CD4-positive, alpha-beta T cell treated with Interleukin-4 for 4 hours (primary cell): ENCODE measurements at places on chromosomes 3 and 15.

GRCh38 chr3:197212290-197212689 lies 86.1 kb downstream of the DLG1 start:
- no peak for DNase-seq

DNA sequence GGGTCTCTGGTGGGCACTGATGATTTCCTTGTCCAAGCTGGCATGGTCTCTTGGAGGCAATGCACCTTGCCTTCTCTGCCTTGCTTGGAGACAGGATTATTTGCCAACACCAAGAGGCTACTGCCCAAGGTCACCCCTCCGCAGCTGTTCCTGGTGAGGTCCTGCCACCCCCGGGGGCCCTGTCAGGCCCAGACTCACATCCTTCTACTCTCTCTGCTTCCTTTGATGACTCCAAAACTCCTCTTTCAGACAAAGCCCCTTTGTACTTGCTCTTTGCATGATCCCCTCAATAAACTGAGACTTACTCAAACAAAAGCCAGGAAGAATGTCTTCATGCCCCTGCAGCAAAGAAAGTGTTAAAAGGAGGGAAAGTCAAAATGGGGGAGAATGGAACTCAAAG lies 137.7 kb downstream of the MEX3B start:
- DNase-seq, result no peak

- DNase-seq, result no peak
Measured at GRCh38 chr3:181250714-181251113, 261.2 kb upstream of the DNAJC19 start.

DNA sequence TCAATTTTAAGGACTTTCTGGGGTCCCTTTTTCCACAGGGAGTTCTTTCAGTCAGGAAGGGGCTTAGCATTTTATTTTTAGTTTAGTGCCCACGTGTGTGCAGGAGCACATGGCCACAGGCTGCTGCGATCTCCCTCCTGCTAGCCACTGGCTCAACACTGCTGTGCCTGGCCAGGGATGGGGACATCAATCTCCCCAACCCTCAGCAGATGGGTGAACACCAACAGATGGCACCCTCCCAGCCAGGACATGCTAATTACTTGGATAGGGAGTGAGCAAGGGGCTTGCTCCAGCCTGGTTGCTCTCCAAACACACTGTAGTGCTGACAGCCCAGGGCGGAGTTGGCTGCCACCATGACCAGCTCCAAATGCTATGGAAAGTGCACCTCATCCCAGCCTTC lies 7.4 kb upstream of the RIOX2 start:
- no peak for DNase-seq

DNA sequence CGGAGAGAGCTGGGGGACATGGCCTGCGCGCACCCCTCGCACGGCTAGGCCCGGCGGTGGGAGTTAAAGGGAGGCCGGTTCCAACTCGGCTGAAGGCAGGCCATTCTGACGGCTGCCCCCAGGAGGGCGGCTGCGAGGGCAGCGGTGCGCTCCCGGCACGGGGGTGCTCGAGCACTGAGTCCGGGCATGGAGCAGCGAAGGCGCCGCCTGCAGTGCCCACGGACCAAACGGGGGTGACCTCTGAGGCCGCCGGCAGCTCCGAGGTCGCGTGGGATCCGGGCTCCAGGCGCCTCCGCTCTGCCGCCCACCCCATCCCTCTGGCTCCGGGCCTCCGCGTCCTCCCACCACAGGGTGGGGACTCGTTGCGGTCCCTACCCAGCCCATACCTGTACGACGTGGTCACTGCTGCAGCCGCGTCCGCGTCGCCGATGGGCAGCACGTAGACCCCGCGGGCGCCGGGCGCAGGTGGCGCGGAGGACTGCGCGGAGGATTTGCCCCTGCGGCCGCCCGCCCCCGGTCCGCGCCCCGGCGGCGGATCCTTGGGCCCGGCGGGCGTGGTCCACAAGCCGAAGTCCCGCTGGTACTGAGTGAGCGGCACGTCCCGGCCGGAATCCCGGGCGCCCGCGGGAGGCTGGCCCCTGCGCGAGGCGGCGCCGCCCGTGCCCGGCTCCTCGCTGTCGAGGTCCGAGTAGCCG lies 469 bp downstream of the MAP6D1 start:
- DNase-seq, result no peak

DNA sequence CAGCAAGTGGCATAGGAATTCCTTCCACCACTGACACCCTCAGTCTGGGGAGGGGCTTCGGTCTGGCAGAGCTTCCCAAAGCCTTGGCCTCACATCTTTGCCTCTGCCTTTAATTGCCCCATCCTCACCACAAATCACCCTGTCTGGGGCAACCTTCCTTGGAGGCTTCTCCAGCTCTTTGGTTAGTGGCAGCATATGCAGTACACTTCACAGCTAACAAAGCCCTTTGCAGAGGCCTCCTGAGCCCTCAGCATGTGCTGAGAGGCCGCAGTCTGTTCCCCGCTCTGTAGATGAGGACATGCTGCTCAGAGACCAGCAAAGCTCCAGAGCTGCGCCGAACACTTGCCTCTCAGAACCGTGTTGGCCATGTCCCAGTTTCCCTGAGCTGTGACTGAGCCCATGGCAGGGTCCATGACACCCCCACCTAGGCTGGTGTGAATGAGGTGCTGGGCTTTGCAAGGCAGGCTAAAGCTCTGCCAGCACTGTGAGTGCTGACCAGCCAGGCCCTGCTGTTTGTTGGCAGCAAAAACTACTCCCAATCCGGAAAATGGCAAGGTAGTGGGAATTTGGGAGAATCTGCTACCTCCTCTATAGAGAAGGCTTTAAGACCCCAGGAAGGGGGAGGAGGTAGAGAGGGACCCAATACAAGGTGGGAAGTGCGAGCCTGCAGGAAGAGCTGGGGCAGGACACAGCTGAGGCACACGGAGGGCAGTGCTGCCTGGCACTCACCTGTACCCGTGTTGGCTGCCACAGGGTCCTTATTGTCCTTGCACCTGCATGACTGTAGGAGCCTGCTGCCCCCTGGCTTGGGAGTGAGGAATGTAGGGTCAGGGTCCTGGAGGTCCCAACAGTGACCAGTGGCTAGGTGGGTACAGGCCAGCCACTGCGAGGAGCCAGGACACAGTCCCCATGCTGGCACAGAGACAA lies 8.4 kb upstream of the KLF15 start:
- DNase-seq, result no peak

GRCh38 chr3:169923189-169923588 lies 11.8 kb downstream of the SAMD7 start:
- DNase-seq, result no peak

GRCh38 chr15:31295658-31296057 lies 31.0 kb upstream of the KLF13 start:
- DNase-seq, result no peak

DNA sequence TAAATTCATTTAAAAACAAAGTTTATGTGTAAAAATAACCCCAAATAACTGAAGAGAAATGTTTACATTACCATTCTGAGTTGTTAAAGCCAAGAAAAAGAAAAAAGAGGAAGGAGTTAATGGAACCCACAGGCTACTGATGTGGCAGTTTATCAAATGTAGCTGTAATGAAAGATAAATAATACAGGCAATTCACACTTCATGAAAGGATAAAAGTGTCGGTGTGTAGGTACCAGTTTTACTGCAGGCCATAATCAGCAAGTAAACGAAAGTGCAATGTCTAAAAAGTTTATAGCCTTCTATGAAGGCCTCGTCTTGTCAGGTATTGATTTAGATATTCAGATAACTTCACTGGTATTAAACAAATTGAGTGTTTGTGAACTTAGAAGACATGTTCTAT lies 164.6 kb downstream of the DPH6 start:
- DNase-seq, result no peak

DNA sequence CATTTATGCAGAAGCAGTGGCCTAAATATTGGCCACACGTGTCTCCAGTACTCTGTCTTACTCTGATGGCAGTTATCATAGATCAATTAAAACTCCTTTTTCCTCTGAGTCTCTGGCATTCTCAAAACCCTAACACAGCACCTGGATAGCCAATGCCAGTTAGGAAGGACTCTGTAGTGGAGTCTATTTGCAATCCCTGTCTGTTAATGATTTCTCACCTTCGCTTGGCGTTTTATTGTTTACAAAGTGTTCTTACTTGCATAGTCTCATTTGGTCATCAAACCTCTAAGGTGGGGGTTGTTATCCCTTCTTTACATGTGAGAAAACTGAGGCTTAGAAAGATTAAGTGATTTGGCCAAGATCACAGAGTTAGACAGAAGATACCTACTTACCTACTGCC lies 258.8 kb downstream of the IL5RA start:
- no peak for DNase-seq

- no peak for DNase-seq
Measured at GRCh38 chr3:39187372-39188155, 4.8 kb downstream of the XIRP1 start.

DNA sequence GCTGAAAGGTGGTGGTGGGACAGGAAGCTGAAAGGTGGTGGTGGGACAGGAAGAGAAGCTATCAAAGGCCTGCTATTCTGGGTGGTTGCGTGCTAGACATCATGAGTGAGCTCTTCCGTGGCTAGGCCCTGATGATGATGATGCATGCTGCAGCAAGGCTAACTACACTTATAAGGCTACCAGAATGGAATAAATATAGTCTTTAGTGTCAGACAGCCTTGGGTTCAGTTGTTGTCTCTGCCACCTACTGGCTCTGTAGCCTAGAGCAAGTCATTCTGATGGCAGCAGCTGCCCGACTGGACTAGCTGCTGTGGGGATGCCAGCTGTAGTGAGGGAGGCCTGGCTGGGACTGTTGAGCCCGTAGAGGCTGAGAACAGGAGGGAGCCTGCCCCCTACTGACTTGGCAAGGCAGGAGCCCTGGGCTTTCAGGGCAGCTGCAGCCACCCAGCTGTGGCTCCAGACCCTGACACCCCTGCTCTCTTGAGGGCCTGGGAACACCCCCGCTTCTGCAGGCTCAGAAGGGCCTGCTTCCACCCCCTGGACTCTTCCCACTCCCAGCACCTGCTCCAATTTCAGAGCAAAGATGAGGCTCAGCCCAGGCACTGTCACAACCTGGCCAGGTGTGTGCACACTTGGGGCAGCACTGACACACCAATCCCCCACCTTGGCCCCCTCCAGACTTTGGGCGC lies 21.4 kb upstream of the ZBED2 start:
- peak; percentile 79 for DNase-seq

- DNase-seq, result no peak
Measured at GRCh38 chr3:59573911-59574310, 524.1 kb upstream of the CFAP20DC start.

- DNase-seq, result peak; percentile 3
Measured at GRCh38 chr3:194871143-194871863, 185.6 kb downstream of the FAM43A start.

DNA sequence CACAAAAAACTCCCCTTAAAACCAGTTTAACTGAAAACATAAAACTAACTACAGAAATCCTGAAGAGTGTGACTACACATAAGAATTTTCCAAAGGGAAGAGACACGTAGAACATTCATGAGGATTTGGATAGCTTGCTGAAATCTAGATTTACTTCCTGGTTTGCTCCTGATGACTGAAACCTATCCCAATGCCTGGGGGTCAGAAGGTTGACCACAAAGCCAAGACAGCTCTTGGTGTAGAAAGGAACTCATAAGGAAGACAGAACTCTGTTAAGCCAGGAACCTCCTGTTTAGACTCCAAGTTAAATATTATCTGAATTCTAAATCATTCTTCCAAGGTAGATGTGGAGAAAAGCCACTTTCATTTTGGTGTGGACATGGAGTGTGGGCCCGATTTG lies 92.8 kb downstream of the TFG start:
- DNase-seq, result no peak

DNA sequence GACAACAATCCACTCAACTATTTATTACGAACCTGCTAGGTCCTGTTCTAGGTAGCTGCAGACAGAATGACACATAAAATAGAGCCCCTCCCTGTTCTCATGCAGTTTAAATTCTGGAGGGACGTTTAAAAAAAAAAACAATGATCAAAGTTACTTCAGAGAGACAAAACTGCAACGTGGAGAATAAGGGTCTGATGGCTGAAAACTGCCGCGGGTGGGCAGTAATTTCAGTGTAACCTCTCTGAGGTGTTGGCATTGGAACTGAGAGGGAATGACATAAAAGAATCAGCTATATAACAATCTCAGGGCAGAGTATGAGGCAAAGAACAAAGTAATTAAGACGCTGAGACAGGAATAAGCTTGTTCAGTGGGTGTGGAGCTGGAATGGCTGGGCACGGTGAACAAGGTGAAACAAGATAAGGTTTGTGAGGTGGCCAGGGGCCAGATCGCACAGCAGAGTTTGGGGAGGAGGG lies 19.5 kb downstream of the TBL1XR1 start:
- DNase-seq, result no peak

DNA sequence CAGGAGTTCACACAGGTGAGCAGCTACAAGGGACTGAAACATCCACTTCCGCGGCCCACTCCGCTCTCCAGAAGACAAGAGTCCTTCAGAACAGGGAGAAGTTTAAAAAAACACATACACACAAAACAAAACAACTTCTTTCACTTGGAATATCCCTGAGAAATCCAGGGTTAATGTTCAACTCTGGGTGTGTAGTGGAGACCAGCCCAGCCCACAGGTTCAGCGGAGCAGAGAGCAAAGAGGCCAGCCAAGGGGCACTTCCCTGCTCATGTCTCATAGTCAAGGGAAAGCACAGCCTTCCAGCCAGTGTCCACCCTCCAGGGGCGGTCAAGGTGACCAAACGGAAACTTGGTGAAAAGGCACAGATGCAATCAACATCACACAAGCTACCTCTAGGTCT lies 41.6 kb downstream of the WNT5A start:
- DNase-seq, result no peak

GRCh38 chr3:170163956-170164645 lies 17.4 kb downstream of the PHC3 start:
- no peak for DNase-seq

- DNase-seq, result no peak
Measured at GRCh38 chr3:197216914-197217313, 81.5 kb downstream of the DLG1 start.

GRCh38 chr3:114827495-114827894 lies 319.6 kb downstream of the ZBTB20 start:
- peak; percentile 20 for DNase-seq

DNA sequence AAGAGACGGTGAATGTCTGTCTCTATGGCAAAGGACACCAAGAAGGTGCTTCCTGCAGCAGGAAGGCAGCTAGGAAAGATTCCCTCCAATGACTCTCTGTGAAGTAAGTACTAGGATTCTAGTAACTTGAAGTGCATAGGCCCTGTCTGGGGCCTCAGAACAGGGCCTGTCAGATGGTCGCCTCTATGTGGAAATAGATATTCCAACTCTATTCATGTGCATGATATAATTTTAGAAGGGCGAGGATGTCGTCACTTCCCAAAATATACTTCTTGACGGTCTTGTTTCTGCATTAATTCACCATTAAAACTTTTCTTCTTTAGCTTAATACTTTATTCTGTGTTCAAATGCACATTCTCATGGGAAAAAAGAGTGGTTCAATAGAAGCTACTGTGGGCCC lies 167.0 kb downstream of the TLE3 start:
- no peak for DNase-seq

- DNase-seq, result no peak
Measured at GRCh38 chr15:37014137-37014536, 86.2 kb downstream of the MEIS2 start.

GRCh38 chr15:69945729-69946128 lies 152.0 kb downstream of the TLE3 start:
- no peak for DNase-seq

DNA sequence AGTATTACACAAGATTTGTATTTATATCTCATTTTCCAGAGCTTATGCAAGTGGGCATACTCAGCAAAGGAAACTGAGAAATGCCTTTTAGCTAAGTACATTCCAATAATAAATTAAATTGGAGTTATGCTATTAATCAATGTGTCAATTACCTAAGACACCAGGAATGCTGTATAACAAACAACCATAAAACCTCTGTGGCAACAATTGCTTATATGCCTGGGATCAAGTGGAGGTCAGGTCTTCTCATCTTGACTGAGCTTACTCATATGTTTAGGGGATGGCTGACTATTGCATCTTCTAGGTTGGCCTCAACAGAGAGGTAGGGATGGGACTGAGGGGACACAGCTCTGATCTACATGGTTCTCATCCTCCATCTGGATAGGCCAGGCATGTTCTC lies 30.7 kb downstream of the CD200R1L start:
- DNase-seq, result no peak
